ENCODE measurements at places on chromosomes 2 and 18.
A peak's percentile ranks its signal among the peaks of the same experiment; 100 is the strongest.

DNA sequence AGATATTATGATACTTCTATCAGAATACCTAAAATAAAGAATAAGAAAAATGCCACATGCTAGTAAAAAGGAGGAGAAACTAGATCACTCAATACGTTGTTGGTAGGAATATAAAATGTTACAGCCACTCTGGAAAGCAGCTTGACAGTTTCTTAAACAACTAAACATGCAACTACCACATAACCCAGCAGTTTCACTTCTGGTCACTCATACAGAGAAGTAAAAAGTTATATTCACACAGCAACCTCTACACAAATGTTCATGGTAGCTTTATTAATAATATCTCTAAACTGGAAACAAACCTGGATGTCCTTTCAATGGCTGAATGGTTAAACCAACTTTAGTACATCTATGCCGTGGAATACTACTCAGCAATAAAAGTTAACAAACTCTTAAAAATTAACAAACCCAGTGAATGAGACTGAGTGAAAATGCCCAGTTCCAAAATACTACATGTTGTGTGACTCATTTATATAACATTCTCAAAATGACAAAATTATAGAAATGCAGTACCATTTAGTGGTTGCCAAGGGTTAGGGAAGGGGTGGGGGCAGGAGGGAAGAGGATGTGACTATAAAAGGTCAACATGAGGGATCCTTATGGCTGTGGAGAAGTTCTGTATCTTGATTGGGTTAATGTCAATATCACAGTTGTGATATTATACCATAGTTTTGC is 124.1 kb downstream of the MMADHC start:
- no peak for DNase-seq

GRCh38 chr2:64652231-64653108 is 1.2 kb downstream of the SERTAD2 start:
- DNase-seq: peak; percentile 65

DNA sequence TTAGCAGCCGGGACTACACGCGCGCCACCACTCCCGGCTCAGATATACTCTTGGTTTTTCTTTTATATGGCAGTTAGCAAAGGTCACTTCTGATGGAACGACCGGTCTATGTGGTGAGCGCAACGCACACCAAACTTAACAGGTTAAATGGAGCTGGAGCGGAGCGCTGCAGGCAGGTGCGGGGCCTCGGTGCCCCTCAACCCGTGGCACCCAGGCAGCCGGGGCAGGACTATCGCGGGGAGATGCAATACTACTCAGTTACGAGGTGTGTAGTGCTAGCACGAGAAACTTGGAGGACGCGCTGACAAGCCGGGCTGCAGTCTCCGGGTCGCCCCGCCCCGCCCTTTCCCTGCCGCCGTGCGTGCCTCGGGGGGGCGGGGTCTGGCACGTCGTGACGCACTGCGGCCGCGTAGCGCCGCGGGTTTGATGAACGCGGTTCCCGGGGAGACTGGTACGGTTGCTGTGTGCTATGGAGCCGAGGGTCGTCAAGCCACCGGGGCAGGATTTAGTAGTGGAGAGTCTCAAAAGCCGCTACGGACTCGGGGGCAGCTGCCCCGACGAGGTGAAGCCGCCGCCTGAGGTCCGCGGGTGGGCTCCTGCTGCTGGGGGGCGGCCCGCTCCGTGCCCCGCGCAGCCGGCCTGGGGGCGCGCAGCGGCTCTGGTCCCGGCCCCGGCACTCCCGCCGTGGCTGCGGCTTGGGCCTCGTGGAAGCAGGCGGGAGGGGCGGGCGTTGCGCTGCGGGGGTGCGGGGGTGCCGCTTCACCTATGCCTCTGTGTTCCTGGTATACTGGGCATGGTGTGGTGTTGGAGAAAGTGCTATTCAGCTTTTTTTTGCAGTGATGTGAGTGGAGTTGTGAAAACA is at the start of gene CCDC138:
Gene CCDC138, plus strand, starts transcription at position 418 of the 862 bp plus-strand sequence. Its CDS starts 52 bp downstream, at position 470.
- DNase-seq: peak; percentile 86

DNA sequence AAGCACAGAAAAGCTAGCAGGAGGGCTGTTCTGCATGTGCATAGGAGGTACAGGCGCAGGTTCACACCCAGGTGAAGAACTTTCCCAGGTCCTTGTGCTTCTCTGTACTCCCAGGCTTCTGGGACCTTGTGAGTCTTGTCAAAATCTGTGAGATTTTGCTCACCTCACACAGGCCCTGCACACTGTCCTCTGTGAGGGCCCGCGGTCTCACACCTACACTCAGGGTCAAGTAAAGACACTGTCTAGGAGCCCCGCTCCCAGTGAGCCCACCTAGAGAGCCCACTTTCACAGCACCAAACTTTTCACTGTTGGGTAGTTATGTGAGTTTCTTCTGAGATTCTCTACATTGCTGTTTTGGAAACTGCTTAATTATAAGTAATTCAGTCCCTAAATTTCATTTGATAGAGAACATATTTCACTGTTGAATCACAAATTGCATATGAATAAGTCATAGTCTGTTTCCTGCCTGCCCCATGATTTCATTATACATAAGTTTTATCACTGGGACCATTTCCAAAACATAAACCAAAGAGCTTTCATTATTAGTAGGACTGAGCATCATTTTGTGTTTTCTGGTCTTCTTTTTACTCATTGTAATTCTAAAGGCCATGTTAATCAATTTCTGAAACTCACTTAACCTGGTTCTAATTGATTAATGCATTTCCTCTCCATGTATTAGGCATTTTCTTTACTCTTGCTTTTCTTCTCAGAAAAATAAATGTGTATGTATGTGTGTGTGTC is 234.2 kb upstream of the SPOPL start:
- peak; percentile 84 for DNase-seq

GRCh38 chr2:47519604-47520301 is 116.8 kb downstream of the MSH2 start:
- DNase-seq: no peak

DNA sequence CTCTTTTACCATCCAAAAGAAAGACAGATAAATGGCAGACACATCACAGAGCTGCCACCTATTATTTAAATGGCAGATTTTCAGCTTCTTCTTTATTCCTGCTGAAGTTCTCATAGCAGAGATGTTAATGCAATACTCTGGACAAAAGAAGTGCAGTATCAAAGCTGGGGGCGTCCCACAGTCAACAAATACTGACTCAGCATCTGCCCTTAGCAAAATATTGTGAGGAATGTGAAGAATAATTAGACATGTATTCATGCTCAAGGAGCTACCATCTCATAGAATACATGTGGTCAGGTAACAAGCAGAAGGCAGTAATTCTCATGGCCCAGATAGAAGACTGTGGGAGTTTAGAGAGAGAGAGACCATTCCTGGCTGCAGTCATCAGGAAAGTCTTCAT is 108.0 kb upstream of the TANK start:
- no peak for DNase-seq

DNA sequence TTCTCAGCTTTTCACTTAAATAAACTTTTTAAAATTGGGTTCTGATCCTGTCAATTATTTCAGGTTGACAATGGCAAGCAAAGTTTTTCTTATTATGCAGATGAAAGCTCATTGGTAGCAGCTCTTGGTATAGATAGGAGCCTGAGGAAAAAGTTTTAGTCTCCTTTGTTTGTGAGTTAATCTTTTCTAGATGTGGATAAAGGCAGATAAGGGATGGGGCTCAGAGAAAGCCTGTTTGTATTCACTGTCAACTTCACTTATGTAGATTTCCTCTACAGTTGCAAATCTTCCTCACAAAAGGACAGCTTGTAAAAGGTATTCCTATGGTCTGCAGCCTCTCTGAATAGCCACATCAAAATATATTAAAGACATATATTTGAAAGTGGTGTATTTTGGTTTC is 224.5 kb upstream of the SPOPL start:
- no peak for DNase-seq

GRCh38 chr2:124112966-124113365 is 87.9 kb downstream of the CNTNAP5 start:
- DNase-seq: peak; percentile 80

GRCh38 chr2:113253453-113253852 is 25.3 kb downstream of the PAX8 start:
- DNase-seq: no peak

DNA sequence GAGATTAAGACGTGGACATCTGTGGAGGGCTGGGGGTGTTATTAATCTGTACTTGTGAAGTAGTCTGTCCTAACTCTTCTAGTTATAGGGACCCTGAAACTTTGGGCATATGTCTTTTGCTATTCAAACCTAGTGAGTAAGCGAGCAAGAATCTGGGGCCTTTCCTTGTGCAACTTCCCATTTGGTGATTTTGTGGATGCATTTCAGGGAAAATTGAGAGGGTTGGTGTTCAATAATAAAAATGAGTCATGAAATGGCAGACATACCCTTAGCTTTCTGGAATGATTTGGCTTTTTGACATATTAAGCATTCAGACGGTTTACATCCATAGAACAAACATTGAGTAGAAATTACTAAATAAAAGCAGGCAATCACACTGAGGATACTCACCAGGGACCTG is 17.0 kb downstream of the COL4A4 start:
- DNase-seq: peak; percentile 65

DNA sequence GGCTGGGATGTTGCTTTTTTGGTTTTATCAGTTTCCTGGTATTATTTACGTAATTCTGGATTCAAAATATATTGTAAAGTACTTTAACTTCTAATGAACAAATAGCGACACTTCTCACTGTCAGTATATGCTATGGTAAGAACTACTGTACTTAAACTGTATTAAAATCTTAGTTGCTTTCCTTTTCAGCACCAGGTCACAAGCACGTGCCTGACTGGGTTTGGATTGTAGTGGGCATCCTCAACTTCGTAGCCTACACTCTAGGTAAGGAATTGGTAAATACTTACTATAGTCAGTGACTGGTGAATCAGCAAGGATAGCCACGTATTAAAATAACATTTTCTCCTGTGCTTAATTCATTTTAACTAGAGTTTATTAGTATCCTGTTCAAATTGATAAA is 20.4 kb upstream of the ADGRF3 start:
- DNase-seq: no peak

GRCh38 chr2:29114946-29115609 is at the start of gene CLIP4:
Gene CLIP4, plus strand, starts transcription at chr2:29115415. Its CDS starts 5,974 bp downstream, at chr2:29121389.
- DNase-seq: peak; percentile 58
